ENCODE measurements at places on chromosomes 4 and X.

GRCh38 chrX:22526339-22526738 is 253.6 kb downstream of the CBLL2 start:
- DNase-seq = no peak

GRCh38 chr4:81257816-81258215 is 42.8 kb upstream of the PRKG2 start:
- DNase-seq = no peak

GRCh38 chr4:152901205-152901604 is 34.9 kb upstream of the FHDC1 start:
- DNase-seq = no peak

DNA sequence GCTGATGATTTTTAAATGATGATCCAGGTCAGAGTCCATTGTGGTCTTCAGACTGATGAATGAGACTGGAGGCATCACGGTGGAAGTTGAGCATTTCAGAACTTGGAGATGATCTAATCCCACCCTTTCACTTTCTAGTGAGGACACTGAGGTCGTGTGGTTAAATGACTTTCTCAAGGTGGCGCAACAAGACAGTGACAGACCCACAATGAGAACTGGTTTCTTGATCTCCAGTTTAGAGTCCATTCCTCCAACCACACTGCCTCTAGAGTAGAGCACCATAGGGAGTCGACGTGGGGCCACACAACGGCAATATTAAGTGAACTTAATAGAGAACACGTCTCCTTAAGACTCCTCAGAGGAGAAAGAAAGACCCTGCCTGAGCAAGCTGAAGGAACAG is 381.0 kb downstream of the UNC5C start:
- no peak for DNase-seq

DNA sequence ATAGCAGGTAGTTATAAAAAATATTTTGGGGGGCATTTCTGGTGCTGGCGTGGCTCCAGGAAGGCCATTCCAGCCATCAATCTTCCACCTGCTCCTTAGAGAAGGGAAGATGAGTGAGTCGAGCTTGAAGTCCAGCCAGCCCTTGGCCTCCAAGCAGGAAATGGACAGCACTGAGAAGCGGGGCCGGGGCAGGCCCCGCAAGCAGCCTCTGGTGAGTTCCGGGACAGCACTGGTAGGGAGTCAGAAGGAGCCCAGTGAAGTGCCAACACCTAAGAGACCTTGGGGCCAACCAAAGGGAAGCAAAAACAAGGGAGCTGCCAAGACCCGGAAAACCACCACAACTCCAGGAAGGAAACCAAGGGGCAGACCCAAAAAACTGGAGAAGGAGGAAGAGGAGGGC is 29.2 kb upstream of the COX18 start:
- no peak for DNase-seq

DNA sequence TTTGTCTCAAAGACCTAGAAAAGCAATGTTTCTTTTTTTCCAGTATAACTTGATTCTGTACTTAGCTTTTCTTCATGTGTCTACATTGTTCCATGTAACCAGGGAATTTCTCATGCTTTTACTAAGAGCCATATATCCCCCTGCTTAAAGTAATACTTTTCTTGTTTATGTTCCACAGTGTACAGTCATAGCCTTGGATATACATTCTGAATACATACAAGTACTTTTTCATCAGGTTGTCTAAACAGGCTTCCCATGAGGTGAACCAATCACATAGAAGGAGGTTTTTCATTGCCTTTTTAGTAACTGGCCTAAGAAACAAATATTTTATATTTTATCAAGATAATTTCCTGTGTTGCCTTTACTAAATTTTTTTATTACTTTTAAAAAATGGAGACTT is 52.8 kb downstream of the SLC2A9 start:
- no peak for DNase-seq

- DNase-seq = peak; percentile 87
Measured at GRCh38 chrX:274904-275475, 6.2 kb upstream of the PLCXD1 start.

DNA sequence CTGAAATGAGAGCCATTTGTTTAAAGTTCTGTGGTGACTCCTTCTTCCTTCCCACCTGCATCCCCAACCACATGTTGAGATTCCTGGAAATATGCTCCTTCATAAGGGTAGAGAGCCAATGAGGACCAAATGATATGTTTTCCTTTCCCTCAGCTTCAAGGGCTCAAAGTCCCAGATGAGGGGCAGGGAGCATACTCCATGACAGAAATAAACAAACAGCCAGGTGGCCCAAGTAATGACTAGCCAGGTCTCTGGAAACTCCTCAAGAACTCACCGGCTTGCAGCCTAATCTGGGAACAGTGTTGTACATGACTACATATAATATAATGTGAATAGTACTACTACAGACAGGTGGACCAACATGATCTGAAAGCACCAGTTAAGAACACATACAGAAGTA is 392.3 kb downstream of the PACRGL start:
- DNase-seq = no peak

GRCh38 chrX:1002611-1003010 is 209.8 kb downstream of the CRLF2 start:
- DNase-seq = peak; percentile 34

- no peak for DNase-seq
Measured at GRCh38 chr4:102143433-102143832, 201.8 kb downstream of the SLC39A8 start.

- no peak for DNase-seq
Measured at GRCh38 chrX:86023811-86024210, 23.5 kb downstream of the CHM start.

DNA sequence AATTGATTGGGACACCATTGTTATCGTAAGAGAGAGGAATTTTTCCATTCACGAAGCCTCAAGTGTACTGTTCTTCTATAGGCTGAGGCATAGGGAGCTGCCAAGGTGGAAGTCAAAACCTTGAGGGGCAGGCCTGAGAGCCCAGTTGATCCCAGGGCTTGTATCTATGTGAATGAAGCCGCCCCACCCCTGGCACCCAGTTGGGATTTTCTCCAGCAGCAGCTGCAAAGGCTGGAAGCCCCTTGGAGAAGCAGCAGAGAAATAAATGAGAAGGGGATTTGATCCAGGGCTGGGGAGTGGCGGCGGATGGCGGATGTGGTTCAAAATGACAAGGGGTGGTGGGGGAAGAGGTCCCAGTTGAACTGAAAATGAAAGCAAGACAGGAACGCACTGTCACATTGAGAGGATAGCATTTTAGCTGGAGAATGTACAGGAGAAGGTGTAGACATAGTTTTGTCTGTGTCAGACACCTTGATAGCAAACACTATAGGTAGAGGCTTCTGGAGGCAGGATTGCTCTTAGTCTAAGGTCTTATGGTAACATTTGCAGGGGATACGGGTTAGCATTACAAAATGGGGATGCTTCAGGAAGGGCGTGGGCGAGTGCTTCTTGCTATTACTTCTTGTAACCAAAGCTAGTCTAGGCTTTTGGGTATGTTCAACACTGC is 32.6 kb downstream of the DOCK11 start:
- DNase-seq = no peak

DNA sequence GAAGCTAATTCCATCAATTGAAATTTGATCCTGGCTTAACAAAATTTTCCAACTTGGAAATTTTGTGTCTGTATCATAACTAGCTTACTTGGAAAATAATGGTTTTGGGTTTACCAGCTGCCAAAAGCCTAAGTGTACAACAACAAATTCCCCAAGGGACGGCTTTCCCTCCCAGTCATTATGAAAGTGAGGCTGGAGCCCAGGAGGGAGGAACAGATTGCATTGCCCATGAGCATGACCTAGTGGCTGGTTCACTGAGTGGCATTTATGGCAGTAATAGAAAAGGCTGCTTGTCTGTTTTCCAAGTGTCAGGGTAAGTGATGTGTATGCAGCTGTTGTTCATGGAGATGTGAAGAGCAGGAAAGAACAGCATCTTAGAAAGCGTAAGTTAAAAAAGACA is 70.8 kb upstream of the HHIP start:
- DNase-seq = no peak

GRCh38 chr4:159487284-159487747 is 384.4 kb downstream of the RAPGEF2 start:
- DNase-seq = peak; percentile 84

- peak; percentile 26 for DNase-seq
Measured at GRCh38 chr4:7394681-7395451, 39.9 kb downstream of the PSAPL1 start.

DNA sequence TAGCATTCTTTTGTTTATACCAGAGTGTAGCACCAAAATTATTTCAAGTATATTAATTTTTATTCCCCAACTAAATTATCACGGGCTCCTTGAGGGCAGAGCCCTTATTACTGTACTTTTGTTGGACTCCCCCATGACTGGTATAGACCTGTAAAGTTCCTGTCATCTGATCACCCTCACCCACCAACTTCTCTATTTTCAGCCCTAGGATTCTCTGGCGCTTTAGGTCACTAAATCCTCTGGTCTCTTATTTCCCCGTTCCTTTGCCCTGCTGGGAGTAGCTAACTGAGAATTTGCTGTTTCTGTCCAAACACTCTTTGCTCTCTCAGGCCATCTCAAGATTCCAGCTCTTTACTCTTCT is 3.2 kb upstream of the XKRX start:
- DNase-seq = no peak

DNA sequence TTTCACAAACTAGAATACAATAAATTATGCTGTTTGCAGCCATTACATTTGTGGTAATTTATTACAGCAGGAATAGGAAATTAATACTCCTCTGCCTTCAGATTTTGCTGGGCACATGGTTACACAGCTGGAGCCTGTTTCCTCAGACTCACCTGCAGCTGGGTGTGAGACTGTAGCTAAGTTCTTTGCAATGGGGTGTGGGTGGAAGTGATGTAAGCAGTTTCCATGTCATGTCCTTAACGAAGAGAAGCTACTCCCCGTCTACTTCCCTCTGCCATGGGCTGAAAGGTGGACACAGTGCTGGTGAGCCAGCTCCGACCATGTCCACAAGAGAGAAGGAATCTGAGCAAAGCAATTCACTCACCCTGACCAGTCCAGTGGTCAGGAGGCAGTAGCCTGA is 18.2 kb downstream of the SH3KBP1 start:
- no peak for DNase-seq

GRCh38 chr4:51831133-51831532 is 11.8 kb upstream of the DCUN1D4 start:
- peak; percentile 91 for DNase-seq

GRCh38 chr4:139774759-139775487 is 109.3 kb downstream of the MGST2 start:
- peak; percentile 59 for DNase-seq

Data from endodermal cell (in vitro differentiated cells).